Cortex of kidney (tissue), 1 donor: ENCODE measurements at places on chromosomes 3 and 15.

GRCh38 chr3:162366166-162366766, 869.7 kb downstream of the OTOL1 start:
- no peak for DNase-seq

- DNase-seq: no peak
Measured at GRCh38 chr15:83320404-83320803, 35.9 kb upstream of the BNC1 start.

- no peak for DNase-seq
Measured at GRCh38 chr15:39270221-39270855, 310.5 kb upstream of the THBS1 start.

DNA sequence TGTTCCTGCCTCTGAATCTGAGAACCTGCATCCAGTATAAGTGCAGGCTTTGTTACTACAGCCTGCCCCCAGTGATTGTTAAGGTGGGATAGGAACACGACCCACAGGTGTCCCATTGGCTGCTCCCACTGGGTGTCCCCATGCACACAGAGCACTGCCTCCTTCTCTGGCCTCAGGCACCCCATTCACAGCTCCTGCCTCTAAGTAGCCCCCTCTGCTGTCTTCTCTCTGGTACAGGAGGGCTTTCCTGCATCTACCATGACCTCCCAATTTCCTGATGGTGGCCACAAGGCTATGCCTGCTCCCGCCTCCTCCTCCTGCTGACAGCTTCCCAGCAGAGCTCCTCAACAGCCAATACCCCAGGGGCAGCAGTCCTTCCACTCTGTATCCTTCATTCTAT, 238.6 kb upstream of the TMC3 start:
- DNase-seq: no peak

- no peak for DNase-seq
Measured at GRCh38 chr3:52345521-52346109, 29.5 kb downstream of the DNAH1 start.

GRCh38 chr3:168490981-168491380, 395.3 kb upstream of the GOLIM4 start:
- DNase-seq: no peak

- DNase-seq: no peak
Measured at GRCh38 chr3:184096811-184097383, at the start of gene HTR3E. Gene HTR3E (plus strand): TSS chr3:184097064. CDS start chr3:184097530, 466 bp downstream.

DNA sequence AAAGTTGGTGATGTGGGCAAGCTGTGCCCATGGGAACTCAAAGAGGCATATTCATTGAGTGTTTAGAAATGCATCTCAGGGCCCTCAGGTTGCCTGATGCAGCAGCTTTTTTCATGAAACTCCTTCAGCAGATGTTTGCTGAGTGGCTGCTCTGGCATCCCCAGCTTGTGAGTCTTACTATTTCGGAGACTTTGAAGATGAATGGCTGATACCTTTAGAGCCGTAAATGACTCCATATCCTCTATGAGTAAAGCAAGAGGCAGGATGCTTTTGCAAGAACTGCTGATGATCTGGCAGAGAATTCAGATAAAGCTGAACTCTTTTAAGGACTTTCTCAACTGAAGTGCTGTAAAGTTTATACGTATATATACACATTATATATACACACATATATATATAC, 384.3 kb downstream of the CACNA2D3 start:
- DNase-seq: no peak

DNA sequence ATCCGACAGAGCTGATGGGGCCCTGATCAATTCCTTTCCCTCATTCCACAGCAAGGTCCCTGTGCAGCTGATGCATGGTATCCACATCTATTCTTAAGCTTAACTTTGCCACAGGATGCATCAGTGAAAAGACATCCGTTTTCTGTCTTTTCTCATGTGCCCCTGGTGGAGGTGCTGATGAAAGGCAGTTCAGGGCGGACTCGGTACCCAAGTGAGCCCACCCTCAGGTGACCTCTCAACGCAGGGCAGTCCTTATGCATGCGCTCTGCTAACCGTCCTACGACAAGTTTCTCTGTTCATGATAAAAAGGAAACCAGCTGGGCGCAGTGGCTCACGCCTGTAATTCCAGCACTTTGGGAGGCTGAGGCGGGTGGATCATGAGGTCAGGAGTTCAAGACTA, 251.4 kb downstream of the ADAMTS17 start:
- no peak for DNase-seq

- no peak for DNase-seq
Measured at GRCh38 chr3:77460326-77460725, 420.4 kb downstream of the ROBO2 start.

DNA sequence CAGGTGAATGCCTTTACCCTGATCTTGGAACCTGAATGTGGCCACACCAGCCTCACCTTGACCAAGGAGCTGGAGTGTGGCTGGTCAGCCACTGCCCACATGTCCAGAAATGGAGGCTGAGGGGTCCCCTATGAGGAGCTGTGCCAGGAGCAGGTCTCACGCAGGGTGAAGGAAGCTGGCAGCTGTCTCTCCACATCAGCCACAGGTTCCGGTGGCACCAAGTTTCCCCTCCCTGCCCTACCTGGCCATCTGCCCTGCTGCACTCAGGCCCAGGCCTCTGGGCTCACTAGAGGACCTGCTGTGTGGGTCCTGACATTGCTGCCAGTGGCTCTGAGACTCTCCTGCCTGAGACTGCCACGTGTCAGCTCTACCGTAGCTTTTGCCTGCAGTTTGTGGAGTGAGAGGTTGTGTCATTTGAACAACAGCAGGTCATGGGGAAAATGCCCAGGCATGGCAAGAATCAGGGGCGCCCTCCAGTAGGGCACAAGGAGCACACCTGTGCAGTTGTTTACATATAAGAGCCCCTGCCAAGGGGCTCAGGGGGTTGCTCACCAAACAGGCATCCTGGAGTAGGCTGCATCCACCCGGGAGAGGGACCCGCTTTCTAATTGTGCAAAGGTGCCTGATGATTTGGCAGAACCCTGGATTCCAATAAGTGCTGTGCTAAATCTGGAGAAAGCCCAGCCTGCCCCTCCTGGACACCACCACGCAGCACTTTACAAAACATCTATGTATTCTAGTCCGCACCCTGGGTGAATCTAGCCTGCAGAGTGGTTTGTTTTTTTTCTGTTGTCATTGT, 258.5 kb upstream of the TLE3 start:
- DNase-seq: no peak

DNA sequence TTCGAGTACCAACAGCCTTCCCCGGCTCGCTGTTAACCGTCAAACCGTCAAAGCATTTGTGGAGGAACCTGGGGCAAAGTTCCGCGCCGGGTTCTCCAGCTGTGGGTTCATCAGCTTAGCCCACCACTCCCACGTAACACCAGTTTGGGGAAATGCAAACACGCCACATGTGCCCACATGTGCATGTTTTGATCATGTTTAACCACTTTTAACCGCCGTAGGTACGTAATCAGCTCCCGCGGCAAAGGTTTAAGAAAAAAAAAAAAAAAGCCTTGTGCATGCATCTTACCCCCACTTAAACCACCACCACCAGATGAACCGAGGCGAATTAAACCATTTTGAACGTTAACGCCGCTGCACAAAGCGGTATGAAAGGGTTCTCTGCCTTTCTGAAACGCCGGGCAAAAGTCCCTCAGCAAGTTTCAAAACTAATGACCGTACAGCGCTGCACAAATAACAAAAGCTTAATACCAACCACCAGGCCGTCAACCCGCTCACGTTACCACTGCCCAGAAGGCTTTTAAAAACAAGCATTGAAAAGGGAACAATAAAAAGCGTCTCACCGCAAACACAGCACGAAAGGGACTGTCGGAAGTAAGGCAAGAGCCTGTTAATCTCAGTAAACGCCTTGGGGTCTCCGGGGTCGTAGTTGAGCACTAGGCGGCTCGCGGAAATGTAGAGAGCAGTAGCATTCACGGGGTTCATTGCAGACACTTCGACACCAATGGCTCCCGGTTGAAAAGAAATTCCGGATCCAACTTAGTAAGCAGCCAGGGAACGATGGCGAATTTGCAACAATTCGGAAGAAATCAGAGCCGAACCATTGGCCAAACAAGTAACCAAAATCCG, 1.5 kb downstream of the MSL2 start:
- no peak for DNase-seq

GRCh38 chr3:34504775-34505174, 706.3 kb downstream of the PDCD6IP start:
- no peak for DNase-seq

- no peak for DNase-seq
Measured at GRCh38 chr15:73849641-73850040, 23.7 kb upstream of the TBC1D21 start.

DNA sequence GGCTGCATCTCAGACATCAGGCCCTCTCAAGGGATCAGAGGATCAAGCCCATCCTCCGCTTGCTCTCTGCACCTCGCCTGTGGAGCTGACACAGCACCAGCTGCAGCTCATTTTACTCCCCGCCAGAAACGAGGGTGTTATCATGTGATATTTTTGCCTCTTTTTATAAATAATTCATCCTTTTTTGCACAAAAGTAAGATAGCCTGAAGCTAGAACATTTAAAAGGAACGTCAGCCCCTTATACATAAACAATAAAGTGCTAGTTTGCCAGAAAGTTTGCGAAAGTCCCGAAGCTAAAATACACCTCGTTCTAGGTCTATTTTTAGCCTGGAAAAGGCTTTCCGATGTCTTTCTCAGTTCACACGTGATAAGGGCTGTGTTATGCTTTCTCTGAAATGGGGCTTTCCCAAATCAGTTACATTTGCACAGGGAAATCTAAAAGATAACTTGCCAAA, 9.6 kb upstream of the FAM174B start:
- DNase-seq: no peak

GRCh38 chr3:69762768-69763229, 23.5 kb downstream of the MITF start:
- no peak for DNase-seq

GRCh38 chr3:160544844-160545503, 20.4 kb downstream of the KPNA4 start:
- DNase-seq: no peak

DNA sequence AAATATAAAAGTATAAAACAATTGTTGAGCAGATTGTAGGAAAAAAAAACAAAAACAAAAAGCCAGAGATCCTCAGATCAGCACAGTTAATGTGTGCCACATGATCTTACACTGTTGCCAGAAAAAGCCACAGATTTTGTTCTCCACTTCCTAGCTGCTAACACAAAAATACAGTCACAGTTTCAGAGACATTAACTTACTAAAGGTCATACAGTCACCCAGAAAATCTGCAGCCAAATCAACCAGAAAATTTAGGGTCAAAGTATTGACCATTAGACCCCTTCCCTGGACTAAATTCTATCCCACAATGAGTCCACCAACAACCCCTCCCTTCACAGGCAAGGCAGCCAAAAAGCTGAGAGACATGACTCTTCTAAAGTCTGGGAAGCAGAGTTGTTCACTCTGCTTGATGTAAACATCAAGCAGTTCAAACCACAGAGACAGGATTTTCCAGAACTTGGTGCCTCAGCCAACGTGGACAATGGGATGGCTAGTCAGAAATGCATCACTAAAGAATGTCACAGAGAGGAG, 59.1 kb downstream of the SST start:
- no peak for DNase-seq

- no peak for DNase-seq
Measured at GRCh38 chr3:44045476-44046275, 196.0 kb upstream of the TOPAZ1 start.

DNA sequence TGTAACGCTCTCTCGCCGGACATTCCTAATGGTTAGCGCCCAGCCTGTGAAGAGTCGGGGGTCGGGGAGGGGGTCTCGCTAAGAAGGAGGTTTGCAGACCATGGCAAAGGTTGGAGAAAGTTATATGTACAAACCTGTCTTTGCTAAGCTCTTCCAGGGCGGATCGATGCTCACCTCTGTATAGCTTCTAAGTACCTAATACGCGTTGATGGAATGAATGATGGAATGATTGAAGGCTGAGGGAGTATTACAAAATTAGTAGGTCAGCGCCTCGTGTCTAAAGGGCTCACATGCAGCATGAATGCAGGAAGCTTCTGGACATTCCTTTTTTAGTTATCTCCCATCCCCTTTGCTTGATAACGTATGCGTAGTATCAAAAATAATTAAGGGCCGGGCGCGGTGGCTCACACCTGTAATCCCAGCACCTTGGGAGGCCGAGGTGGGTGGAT, 305 bp upstream of the KPNA1 start:
- DNase-seq: no peak

DNA sequence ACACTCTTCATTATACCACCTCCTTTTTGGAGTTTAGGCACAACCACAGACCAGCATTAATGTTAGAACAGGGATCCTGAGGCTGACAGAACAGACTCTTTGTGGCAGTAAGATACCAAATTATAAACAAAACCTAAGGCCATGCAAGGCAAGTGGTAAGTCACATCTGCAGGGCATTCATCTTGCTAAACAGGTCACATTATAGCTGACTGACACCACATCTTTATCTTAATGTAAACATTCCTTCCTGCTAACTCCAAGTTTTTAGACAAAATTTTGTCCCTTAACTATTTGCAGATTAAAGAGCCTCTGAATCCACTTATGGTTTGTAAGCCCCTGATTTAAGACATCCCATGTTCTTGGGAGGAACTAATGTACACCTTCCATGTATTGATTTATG, 500.6 kb downstream of the PYDC2 start:
- DNase-seq: no peak

- no peak for DNase-seq
Measured at GRCh38 chr3:192331749-192332385, 395.5 kb downstream of the FGF12 start.

DNA sequence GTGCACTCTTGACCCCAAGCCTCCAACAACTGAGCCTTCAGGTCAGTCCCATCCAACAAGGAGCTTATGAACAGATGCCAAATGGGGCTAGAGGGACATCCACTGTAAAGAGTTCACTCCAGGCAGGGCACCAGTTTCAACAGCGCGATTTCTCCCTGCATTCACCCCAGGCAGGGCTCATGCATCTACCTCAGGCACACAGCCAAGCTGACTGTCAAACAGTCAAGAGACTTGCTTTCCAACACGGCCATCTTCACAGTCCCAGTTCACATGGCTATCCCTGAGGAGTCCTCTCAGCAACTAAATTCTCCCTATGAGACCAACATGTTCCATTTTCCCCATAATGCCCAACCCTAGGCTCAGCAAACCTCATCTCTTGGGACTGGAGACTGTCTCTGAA, 17.7 kb downstream of the SLC25A20 start:
- DNase-seq: no peak

- no peak for DNase-seq
Measured at GRCh38 chr15:60520825-60521368, 42.0 kb upstream of the ICE2 start.

DNA sequence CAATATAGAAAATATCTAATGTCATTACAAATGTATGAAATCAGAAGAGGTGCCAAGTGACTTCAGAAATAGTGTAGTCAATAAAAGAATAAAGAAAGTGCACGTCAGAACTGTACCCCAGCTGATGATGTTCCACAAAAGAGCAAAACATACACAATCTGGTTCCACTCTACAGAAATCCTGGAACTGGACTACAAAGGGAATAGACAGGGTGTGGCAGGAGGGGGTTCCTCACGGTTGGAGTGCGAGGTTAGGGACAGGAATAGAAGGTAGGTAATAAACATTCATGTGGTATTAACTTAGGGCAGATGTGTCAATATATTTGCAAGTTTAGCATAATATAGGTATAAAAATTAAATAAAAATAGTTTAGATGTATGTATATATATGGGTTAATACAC, 103.3 kb upstream of the GOLGA6L6 start:
- DNase-seq: no peak

GRCh38 chr3:149604125-149604875, 53.5 kb downstream of the WWTR1 start:
- no peak for DNase-seq

GRCh38 chr15:43048935-43049334, 56.9 kb downstream of the UBR1 start:
- no peak for DNase-seq

GRCh38 chr3:54845551-54845950, 82.3 kb downstream of the LRTM1 start:
- no peak for DNase-seq
